CD4-positive, alpha-beta T cell treated with Interleukin-15 for 4 hours (primary cell): ENCODE measurements at places on chromosomes 3 and 15.

- no peak for DNase-seq
Measured at GRCh38 chr15:88608607-88609181, 12.4 kb upstream of the AEN start.

DNA sequence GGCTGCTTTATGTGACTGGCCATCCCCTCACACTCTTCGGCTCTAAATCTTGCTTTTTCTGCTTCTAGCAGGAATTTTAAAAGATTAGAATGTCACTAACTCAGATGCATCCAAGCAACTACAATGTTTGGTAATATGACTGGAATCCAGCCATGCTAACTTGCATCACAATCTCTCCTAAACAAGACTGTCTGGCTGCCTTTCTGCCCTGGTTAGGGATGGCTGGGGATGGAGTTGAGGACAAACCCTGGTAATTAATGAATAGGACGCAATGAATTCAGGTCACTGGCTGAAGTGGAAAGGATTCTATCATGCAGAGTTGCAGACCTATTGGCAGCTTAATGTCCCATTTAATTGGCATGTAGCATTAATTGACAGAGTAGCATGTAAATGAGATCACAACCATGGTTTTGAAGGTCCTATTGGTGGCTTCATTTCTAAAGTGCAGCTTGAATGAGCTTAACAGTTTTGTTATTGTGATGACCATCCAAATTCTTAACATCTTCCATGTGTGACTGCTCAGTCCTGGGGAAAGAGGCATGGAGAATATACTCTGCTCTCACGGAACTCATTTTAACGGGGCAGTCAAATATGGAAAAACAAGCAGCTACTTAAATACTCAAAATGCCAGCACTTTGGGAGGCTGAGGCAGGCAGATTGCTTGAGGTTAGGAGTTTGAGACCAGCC is 21.7 kb downstream of the NMNAT3 start:
- no peak for DNase-seq

GRCh38 chr15:52183562-52184173 is 7.5 kb downstream of the GNB5 start:
- peak; percentile 31 for DNase-seq

- DNase-seq = no peak
Measured at GRCh38 chr15:86444527-86444926, 364.9 kb downstream of the AGBL1 start.

- DNase-seq = no peak
Measured at GRCh38 chr15:70318594-70319465, 221.1 kb upstream of the TLE3 start.
